Breast epithelium (tissue), 4 donors: ENCODE measurements at places on chromosomes 16 and 17. TPM values are rescaled to one million over a fixed set of nuclear protein-coding genes. Genes with fewer than 3 reads are reported as not detected.
A peak's percentile ranks its signal among the peaks of the same experiment; 100 is the strongest.

DNA sequence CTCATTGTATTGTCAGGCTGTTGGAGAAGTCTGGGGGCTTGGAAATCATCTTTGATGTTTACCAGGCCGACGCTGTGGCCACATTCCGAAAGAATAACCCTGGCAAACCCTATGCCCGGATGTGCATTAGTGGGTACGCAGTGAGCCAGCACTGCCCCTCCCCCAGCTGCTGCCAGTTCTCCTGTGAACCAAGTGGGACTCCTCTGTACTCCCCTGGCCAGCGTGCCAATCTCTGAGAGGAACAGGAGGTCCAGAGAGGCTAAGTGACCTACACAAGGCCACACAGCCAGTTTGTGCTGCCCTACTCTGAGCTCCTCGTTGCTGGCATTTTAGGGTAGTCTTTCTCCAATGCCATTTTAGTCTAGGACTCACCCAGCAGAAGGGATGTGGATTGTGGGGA lies 1.9 kb upstream of the LLGL2 start:
- DNase-seq = no peak

DNA sequence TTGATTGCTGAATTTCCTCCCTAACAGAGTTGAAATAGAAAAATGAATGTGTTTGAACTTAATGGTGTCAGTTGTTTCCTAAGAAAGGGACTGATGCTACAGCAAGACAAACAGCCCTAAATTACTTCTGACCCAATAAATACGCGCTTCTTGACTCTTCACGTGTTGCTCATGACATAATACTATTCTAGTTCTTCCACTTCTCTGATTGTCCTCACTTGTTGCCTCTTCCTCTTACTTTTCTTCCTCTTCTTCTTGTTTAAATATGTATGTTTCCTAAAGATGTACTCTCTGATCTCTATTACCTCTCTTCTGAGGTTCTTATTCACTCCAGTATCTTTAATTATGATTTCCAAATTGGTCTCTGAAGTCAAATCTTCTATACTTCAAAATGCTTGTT lies 32.4 kb downstream of the RNF43 start:
- no peak for DNase-seq

GRCh38 chr16:78684655-78685375 lies 585.4 kb downstream of the WWOX start:
- no peak for DNase-seq

GRCh38 chr16:4474192-4474961 lies at the start of gene NMRAL1:
Gene NMRAL1, minus strand, starts transcription at chr16:4474625. Its CDS starts 493 bp downstream, at chr16:4474132.
- peak; percentile 92 for DNase-seq

- DNase-seq = no peak
Observed at GRCh38 chr17:36999471-36999870, 50.7 kb downstream of the AATF start.

- no peak for DNase-seq
Observed at GRCh38 chr16:4362476-4363135, 9.0 kb upstream of the VASN start.

DNA sequence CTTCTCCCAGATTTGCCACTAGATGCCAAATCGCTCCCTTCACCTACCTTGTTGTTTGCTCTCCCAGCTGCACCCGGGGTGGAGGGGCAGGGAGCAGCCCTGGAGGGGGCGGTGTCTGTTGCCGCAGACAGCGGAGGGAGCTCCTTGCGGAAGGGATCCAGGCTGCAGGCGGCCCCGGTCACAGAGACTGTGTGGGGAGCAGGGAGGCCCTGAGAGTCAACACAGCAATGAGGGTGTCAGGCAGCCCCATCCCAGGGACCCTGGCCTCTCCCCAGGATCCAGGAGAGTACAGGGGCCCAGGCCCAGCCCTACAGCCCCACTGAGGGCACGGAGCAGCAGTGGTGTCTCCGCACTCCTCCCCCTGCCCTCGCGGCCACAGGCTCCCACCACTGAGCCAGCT lies 50.5 kb upstream of the CHMP6 start:
- DNase-seq = no peak

GRCh38 chr17:61579961-61580360 lies 11.1 kb downstream of the NACA2 start:
- DNase-seq = no peak

DNA sequence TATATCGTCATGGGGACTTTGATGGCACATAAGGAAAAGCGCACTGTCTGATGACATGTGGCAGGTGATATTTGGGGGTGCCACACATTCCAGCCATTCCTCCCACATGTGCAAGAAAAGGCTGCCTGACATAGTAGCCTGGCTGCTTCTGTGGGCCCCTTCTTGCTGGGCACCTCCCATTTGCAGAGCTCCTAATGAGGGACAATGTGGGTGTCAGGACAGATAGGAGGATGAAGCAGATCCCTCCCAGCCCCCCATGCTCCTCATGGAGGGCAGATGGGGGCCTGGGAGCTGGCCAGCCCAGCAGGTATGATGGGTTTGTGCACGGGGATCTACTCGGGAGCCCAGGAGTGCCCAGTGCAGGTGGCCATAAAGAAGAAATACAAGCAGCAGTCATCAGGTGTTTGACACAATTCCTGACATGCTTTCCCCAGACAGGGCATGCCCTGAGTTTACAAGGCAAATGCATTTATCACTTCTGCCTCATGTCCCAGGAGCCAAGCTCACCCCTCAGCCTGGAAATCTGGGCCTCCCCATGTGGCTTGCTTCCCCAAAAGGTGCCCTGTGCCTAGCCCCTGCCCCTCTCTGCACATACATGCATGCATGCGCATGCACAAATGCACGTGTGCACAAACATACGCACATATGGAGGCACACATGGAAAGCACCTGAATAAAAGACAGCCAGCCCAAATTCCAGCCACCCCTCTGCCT lies 260.6 kb upstream of the RPL38 start:
- no peak for DNase-seq

GRCh38 chr16:15487336-15488284 lies 53.2 kb downstream of the BMERB1 start:
- DNase-seq = no peak

DNA sequence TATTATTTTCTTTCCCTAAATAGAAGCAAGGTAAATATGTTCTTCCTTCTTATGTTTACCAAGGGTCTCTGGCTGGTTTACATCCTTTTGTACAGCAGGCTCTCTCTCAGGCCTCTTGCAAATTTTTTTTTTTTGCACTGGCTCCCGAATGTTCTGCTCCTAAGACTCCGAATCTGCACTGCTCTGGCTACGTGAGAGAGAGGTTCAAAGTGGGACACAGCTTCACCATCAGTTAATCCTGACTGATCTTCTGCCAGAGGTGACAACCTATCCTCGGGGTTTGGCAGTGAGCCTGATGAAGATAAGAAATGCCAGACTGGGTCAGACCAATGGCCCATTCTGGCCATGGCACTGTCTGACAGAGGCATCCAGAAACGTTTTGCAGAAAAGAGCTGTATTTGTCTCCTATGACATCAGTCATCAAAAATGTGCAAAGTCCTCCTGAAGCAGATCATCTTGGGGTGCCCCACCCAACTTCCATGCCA lies 136.9 kb downstream of the GRIN2A start:
- DNase-seq = no peak

DNA sequence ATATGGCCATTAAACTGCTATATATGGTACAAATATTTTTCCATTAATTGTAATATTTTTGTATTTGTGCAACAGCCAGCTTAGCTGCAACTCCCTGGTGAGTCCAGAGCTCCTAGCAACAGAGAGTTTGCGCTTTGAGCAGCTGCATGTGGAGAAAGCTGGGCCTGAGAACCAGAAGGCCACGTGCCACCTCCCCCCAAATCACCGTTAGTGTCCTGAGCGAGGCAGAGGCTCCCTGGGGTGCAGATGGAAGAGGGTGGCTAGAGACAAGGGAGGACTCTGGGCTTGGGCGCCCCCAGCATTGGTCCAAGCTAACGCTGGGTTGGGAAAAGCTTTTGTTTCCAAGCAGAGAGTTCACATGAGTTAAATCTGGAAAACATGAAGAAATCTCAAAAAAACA lies 41.6 kb downstream of the HSBP1 start:
- DNase-seq = no peak

GRCh38 chr17:76365256-76365903 lies 11.7 kb upstream of the PRPSAP1 start:
- DNase-seq = no peak

- no peak for DNase-seq
Observed at GRCh38 chr17:36500745-36501225, 14.3 kb downstream of the ZNHIT3 start.

GRCh38 chr17:61986898-61987297 lies 59.1 kb upstream of the INTS2 start:
- no peak for DNase-seq

DNA sequence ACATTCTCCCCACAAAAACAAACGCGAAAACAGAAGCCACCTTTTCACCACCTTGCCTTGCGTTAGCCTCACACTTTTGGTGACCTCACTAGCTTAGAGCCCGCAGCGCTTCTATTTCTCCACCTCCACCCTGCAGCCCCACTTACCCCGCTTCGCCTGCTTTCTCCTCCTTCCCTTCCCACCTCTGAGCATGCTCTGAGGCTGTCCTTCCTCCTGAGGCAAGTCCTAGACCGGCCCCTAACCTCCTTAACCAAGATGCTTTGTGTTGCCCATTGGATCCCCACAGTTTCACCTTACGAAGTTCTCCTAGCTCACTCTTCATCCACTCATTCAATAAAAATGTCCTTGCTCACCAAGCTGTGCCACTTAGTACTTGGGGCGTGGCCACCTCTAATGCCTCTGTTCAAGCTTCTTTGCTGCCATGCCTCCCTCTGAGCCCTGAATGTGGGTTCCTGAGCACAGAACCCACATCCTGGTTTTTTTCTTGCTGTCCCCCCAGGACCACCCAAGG lies 1.3 kb downstream of the GNGT2 start:
- DNase-seq = no peak

DNA sequence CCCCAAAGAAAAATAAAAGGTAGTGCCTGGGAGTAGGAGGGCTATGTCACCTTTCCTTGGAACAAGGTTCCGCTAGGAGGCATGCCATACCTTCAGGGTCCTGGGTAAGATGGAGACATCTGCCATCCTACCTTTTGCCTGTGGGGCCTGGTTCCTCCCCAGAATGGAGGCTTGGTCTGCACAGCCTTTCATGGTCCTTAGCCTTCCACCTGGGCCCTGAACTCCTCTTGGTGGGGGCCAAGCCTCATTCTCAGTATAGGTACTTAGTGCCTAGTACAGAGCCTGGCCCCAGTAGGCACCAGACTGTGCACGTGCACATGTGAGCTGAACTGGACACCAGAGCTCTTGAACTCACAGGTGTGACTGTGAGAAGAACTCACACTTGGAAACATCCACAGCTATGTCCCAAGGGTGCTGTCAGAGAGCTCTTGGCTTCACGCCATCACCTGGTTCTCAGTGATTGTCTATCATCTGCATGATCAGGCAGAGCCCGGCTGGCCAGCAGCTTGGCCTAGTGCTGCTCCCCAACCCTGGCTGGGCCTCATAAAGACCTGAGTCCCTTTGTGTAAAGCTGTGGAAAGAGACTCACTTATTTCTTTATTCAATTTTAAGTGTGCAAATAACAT lies 143.2 kb downstream of the SOCS1 start:
- no peak for DNase-seq

DNA sequence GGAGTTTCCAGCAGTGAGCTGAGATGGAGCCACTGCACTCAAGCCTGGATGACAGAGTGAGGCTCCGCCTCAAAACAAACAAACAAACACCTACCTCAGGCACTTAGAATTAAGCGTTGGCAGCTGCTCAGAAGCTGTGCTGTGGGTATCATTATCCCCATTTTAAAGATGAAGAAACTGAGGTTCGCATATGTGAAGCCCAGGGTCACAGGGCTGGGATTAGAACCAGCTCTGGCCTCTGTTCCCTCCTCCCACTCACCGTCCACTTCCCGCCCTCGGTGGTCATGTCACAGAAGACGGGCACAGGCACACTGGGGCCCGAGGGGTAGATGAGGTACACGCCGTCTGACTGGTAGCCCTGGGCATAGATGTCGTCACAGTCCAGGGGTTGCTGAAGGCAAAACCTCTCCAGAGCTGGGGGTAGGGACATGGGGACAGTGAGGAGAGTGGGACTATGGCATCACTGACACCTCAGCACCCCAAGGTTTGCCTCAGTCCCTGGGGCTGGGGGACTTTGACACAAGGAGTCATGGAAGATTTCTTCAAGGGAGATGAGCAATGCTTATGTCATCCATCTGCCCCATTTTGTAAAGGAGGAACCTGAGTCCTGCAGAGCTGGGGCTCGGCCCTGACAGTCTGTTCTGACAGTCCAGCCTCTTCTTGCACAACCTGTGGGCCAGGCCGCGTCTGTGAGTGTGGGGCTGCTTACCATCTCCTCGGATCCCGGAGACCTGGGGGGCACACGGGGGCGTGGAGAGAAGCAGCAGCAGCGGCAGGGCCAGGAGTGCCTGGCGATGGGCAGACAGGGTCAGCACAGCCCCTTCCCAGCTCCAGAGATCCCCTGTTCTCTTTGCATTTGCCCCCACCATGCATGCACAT lies 700 bp downstream of the MFAP4 start:
- no peak for DNase-seq

DNA sequence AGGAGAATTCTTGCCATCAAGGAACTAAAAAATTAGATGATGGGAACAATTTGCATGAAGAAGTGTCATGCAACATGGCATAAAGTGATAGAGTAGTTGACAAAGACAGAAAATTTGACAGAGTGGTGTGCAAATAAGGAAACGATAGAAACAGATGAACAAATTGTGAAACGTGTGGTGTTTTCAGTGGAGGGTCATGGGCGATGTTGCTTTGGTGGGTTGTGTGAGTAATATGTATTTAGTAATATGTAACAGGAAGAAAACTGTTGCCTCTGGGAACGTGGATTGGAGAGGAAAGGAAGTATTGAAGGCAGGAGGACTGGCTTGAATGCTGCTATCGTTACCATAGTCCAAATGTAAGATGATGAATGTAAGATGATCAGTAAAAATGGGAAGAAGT lies 3.6 kb downstream of the COX10 start:
- DNase-seq = no peak

DNA sequence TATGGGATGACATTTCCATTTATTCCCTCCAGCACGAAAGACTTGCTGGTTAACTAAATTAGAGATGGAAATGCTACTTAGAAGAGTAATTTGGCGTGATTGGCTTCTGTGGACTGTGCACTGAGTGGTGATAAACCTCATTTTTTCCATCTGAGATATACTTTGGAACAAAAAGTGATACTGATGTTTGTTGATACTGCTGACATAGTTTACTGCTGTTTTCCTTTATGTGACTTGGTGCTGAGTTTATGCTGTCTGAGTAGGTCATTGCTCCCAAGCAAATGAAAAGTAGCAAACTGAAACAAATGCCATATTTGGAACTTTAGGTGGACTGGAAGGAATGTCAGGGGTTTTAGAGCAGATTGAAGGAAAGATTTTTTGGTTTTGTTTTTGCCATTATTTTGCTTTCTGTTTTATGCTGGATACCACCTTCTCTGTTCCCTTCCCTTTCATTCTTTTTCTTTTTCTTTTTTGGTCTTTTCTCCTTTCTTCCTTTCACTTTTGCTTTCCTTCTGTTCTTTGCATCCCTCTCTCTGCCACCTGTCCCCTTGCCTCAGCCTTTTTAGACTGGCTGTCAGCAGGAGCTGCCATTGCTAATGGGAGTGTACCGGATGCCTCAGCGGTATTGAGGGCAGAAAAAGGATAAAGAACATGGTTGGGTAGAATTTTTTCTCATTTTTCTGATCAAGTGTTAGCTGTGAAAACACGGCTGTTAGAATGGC lies 41.8 kb downstream of the NUP93 start:
- no peak for DNase-seq

GRCh38 chr16:35570946-35571345 lies 2111.5 kb downstream of the TP53TG3F start:
- no peak for DNase-seq

Gene FOXN1
- total RNA-seq = not detected

Gene KRT20
- not detected for total RNA-seq

Gene TVP23A
- not detected for total RNA-seq

Gene SMIM5
- 2.6 TPM for total RNA-seq

Gene KRT33B
- not detected for total RNA-seq

Gene YPEL3
- total RNA-seq = 106 TPM

Gene TBC1D16
- 27.1 TPM for total RNA-seq

Gene MPP2
- total RNA-seq = 7.9 TPM

Gene EXOC7
- 93.9 TPM for total RNA-seq

Gene MYH2
- total RNA-seq = not detected
